RWPE2 (cell line): ENCODE measurements at places on chromosomes 5 and 9.

- DNase-seq, result no peak
- H3K27me3 ChIP-seq, result peaks cover 6% of the 10 kb centered on the region
- H3K4me3 ChIP-seq, result no peak overlapping the region
- H3K27ac ChIP-seq, result no peak overlapping the region
Observed at GRCh38 chr5:99102073-99102697, 173.4 kb upstream of the CHD1 start.

DNA sequence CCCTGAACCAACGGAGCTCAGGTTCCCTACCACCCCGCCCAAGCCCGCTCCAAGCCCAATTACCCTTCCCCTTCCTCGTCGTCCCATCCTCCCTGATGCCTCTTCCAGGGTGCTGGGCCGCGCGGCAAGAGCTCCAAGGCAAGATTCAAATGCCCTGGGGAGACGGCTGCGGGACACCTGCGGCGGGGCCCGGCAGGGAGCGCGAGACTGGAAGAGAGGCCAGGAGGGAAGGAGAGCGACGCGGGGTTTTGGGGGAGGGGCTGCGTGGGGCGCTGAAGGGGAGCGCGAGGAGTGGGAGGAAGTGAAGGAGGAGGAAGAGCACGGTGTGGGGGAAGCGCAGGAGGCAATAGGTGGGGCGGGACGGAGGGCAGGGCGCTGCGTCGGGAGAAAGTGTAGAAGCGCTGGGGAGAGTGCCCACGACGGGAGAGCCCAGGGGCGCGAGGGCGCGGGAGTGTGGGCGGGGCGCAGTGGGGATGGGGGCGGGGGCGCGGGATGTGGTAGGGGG, 975 bp upstream of the NXNL2 start:
- H3K4me3 ChIP-seq, result peak overlapping the region; percentile 43
- H3K36me3 ChIP-seq, result no peaks in the 10 kb centered on the region
- no peaks in the 10 kb centered on the region for H3K27me3 ChIP-seq
- H3K4me1 ChIP-seq, result peaks cover 10% of the 10 kb centered on the region

DNA sequence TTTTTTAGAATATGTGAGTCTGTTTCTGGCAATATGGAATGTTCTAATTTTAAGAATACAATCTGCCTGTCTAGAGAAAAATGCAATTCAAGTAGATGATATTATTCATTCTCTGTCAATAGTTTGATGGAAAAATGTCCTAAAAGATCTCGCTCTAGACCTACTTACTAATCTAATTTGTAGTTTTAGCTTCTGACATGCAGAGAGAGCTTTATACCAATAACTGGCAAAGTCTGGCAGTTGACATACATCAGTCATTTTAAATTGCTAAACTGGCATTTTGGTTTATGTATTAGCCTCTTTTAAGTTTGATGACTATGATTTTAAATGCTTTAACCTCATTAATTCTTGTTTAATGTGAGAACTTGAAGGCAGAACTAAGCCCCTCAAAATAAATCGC, 355.0 kb upstream of the CDH10 start:
- H3K4me1 ChIP-seq, result no peaks in the 10 kb centered on the region
- no peak for DNase-seq
- no peaks in the 10 kb centered on the region for H3K36me3 ChIP-seq
- H3K4me3 ChIP-seq, result no peak overlapping the region
- H3K27ac ChIP-seq, result no peak overlapping the region

GRCh38 chr9:132945186-132946130, 1.0 kb upstream of the TSC1 start:
- H3K4me1 ChIP-seq, result peaks cover 21% of the 10 kb centered on the region
- no peaks in the 10 kb centered on the region for H3K36me3 ChIP-seq
- DNase-seq, result no peak
- peak overlapping the region; percentile 99 for H3K4me3 ChIP-seq
